ENCODE measurements at places on chromosomes 2 and 18.

DNA sequence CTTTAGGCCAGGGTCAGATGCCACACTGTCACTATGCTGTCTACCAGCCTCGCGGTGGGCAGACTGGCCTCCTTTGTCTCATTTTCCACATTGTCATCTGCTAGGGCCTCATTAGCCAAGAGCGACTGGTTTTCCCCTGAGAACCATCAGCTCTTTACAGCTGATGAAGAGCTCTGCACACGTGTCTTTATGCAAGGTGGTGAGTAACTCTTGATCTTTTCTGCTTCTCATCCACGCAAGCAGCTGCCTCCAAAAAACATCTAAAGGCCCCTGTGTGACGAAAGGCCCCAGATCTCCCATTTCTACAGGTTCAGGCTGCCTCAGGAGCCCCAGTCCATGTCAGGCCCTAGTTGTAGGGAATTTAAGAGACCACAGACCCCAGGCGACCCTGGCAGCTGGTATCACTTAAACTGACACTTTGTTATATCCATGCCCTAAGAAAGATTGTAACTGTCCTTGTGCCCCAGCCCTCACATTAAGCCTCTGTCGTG, 52.9 kb downstream of the DPYSL5 start:
- no peak overlapping the region for H3K27ac ChIP-seq
- no peak overlapping the region for H3K4me3 ChIP-seq
- peaks cover 5% of the 10 kb centered on the region for H3K27me3 ChIP-seq
- DNase-seq = no peak
- no peaks in the 10 kb centered on the region for H3K4me1 ChIP-seq

GRCh38 chr2:200356321-200356720, 49.8 kb downstream of the SPATS2L start:
- H3K27ac ChIP-seq = no peak overlapping the region
- no peaks in the 10 kb centered on the region for H3K4me1 ChIP-seq
- no peak overlapping the region for H3K4me3 ChIP-seq
- no peaks in the 10 kb centered on the region for H3K27me3 ChIP-seq
- DNase-seq = no peak
- no peaks in the 10 kb centered on the region for H3K36me3 ChIP-seq

- H3K36me3 ChIP-seq = no peaks in the 10 kb centered on the region
- H3K4me3 ChIP-seq = no peak overlapping the region
- H3K4me1 ChIP-seq = no peaks in the 10 kb centered on the region
- no peak for DNase-seq
- H3K27me3 ChIP-seq = no peaks in the 10 kb centered on the region
Observed at GRCh38 chr2:80008596-80008995, 296.0 kb downstream of the LRRTM1 start.

DNA sequence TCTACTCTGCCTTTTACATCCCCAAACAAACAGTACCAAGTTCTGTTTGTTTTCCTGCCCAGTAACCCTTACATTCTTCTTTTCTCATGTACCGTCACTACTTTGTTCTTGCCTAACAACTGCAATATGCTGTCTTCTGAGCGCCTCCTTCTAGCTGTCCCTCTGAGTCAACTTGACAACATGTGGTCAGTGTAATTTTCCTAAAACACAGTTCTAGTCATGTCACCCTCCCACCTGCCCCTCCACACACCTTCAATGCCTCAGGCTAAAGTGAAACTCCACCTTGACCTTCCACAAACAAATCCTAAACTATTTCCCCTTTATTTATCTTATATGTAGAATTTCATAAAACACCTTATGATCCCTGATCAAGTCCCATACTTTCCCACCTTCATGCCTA, 124.6 kb upstream of the CD302 start:
- H3K36me3 ChIP-seq = no peaks in the 10 kb centered on the region
- no peak for DNase-seq
- no peak overlapping the region for H3K27ac ChIP-seq
- H3K27me3 ChIP-seq = no peaks in the 10 kb centered on the region
- no peaks in the 10 kb centered on the region for H3K4me1 ChIP-seq
- no peak overlapping the region for H3K4me3 ChIP-seq

DNA sequence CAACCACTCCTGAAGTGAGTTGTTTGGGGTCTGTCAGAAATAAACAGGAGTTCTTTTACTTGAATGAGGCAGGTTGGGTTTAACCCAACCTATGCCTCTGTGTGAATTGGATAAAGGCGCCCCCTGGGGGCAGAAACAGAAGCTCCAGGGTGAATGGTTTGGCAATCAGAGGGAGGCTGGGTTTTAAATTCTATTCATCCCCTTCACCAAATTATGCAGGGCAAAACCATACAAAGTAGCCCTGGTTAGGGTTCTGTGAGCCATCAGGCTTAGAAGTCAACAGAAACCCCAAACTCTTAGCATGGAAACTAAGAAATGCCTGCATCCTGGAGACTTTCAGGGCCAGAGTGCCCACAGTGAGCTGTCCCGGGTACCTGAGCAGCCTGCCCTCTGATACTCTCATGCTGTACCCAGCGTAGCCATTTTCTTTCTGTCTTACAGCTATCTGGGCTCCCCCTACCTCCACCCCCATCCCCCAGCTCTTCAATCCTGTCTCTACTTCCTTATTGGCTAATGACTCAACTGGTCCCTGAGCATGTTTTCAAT, 241.5 kb downstream of the ICOS start:
- no peaks in the 10 kb centered on the region for H3K4me1 ChIP-seq
- H3K4me3 ChIP-seq = no peak overlapping the region
- DNase-seq = peak; percentile 62
- no peaks in the 10 kb centered on the region for H3K36me3 ChIP-seq
- H3K27me3 ChIP-seq = no peaks in the 10 kb centered on the region

GRCh38 chr2:143801561-143801960, 672.3 kb downstream of the ARHGAP15 start:
- no peak for DNase-seq
- H3K27me3 ChIP-seq = no peaks in the 10 kb centered on the region
- H3K27ac ChIP-seq = no peak overlapping the region
- H3K4me3 ChIP-seq = no peak overlapping the region

DNA sequence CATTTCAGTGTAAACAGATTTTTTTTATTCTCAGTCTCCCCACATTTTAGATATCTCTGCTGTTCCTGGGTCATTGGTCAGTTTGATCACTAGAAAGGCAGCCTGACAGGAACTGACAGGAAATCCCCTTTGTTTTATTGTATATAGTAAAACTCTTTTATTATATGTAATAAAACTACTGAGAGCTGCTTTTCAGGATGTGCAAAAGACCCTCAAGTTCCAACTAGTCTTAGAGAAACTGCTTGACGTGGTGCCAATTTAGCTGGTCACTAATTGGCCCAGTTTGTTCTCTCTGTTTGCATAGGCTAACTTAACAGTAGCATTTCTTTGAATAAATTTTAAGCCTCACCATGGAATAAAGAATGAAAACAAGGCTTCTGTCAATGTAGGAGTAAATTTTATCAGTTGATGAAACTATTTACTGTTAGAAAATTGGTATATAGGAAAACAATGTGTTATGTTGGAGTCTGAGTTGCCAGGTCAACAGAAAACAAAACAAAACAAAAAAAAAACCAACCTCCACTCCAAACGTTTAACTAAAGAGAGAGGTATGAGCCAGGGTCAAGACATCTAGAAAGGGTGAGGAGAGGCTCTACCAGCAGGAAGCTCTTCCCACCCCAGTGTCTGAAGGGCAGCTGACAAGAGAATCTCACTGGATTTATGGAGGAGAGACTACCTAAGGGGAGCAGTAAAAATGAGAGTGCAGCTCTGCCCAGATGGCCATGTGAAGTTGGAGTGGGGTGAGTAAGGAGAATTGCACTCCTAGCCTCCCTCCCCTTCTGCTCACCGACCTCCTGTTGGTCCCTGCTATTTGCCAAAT, 184.6 kb downstream of the ST6GAL2 start:
- H3K27me3 ChIP-seq = no peaks in the 10 kb centered on the region
- no peak overlapping the region for H3K27ac ChIP-seq
- H3K4me3 ChIP-seq = no peak overlapping the region

DNA sequence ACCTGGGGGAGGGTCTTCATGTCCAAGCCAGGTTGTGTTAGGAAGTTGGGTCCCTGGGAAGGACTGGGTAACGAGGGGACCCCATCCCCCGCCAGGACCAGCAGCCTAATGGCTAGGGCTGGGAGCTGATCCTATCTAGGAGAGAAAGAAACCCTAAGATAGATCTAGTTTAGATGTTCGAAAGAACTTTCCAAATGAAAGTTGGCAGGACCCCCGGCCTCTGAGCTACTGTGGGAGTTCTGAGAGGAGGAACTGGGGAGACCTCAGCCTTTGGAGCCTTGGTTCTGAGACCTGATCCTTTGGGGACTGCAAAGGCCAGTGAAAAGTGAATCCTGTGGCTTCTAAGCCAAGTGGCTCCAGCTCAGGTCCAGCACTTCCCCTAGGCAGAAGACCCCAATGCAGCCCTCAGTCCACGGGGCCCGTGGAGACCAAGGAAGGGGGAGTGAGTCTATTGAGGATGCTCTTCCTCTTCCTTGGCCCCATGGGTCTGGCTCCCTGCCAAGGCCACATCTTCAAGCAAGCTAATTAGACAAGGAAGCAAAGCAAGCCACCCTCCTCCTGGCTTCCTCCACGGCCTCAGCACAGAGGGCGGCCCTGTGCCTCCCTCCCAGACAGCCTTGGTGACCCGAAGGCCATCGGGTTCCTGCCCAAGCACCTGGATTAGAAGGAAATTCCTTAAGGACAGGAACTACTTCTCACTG, 23.5 kb downstream of the CCT7 start:
- no peak overlapping the region for H3K27ac ChIP-seq
- no peaks in the 10 kb centered on the region for H3K27me3 ChIP-seq
- H3K4me1 ChIP-seq = peaks cover 8% of the 10 kb centered on the region
- DNase-seq = no peak
- no peak overlapping the region for H3K4me3 ChIP-seq
- peaks cover 7% of the 10 kb centered on the region for H3K36me3 ChIP-seq

DNA sequence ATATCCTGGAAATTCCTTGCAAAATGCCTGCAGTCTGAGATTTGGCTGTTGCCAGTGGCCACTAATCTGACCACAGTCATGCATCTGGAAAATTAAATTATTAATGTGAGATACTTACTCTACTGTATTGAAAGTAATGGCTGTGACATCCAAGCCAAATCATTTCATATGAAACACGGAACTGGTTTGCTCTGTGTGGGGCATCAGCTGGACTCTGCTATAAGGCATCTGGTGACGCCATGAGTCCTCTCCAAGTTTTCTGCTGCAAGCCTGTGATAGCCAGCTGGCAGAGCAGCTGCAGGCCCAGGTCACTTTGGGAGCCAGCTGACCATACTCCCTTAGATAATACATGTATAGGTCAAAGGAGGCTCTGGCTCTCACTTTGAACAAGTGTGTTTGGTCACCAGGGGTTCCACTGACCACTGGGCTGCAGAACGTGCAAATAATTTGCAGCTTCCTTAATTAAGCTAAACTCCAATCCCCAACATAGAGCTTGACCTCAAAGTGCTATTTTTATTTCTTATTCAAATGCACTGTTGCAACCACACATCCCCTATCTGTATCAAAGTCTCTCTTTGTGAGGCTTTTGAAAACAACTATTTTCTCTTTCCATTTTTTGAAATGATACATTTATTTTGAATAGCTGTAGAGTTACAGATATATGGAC, 152.9 kb downstream of the NCKAP5 start:
- H3K27ac ChIP-seq = no peak overlapping the region
- H3K4me1 ChIP-seq = no peaks in the 10 kb centered on the region
- no peak for DNase-seq
- H3K4me3 ChIP-seq = no peak overlapping the region
- no peaks in the 10 kb centered on the region for H3K27me3 ChIP-seq

DNA sequence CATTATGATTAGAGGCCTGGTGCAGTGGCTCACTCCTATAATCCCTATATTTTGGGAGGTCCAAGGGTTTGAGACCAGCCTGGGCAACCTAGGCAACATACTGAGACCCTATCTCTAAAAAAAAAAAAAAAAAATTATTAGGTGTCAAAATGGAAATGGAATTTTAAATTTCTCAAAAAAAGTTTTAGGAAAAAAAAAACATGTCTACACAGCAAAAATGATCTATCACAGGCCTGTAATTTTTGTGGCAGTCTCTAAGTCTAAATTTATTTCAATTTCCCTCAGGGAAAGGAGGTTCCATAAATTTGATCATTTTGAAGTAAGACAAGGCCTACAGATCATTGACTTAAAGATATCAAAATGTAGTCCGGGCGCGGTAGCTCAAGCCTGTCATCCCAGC, 16.3 kb downstream of the MRPL44 start:
- no peaks in the 10 kb centered on the region for H3K36me3 ChIP-seq
- no peak for DNase-seq
- peaks cover 6% of the 10 kb centered on the region for H3K4me1 ChIP-seq

DNA sequence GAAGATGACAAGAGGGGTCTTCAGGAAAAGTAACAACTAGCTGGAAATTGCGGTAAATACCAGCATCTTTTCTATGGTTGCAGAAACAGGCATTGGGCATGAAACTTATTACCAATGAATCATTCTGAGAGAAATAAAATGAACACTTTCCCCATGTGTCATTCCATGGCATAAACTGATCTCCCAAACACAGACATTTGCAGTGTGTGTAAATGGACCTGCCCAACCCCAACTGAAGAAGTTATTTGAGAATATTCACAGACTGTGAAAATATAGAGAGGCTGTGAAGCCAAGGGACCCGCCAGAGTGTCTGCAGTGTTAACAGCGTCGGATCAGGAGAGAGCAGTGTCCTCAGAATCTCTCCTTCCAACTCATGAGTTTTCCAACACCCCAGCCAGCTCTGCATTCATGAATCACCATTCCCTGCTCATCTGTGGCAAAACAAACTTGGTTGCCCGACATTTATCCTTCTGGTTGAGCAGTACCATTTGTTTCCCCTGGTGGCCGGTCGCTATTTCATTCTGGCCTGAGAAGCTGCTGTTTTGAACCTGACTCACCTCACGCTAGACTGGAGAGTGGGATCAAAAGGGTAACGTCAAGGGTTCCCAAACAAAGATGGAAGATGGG, 238.4 kb downstream of the PID1 start:
- H3K27me3 ChIP-seq = no peaks in the 10 kb centered on the region

DNA sequence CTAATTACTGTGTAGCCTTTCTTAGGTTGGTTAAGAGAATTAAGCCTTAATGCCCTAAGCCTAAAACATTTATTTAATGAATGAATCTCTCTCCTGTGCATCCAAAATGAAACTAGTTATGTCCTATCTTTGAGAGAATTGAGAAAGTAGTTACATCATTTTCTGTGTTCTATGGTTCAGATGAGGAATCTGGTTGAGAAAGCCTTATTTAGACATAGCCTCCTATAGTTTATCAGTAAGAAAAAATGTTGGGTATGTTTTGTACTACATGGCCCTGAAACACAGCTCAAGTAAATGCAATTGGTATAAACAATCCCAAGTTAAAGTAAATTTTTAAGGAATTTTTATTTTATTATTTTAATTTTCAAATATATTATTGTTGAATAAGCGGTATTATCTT, 25.9 kb upstream of the RAMP1 start:
- DNase-seq = no peak
- H3K4me3 ChIP-seq = no peak overlapping the region
- no peak overlapping the region for H3K27ac ChIP-seq
- H3K27me3 ChIP-seq = no peaks in the 10 kb centered on the region
- no peaks in the 10 kb centered on the region for H3K4me1 ChIP-seq

- DNase-seq = no peak
- no peaks in the 10 kb centered on the region for H3K4me1 ChIP-seq
- H3K27ac ChIP-seq = no peak overlapping the region
- no peaks in the 10 kb centered on the region for H3K27me3 ChIP-seq
- no peak overlapping the region for H3K4me3 ChIP-seq
Observed at GRCh38 chr2:6071519-6071918, 379.3 kb downstream of the SOX11 start.

- no peak for DNase-seq
- H3K4me3 ChIP-seq = no peak overlapping the region
- H3K27ac ChIP-seq = peak overlapping the region; percentile 12
- peaks cover 81% of the 10 kb centered on the region for H3K4me1 ChIP-seq
- no peaks in the 10 kb centered on the region for H3K27me3 ChIP-seq
- no peaks in the 10 kb centered on the region for H3K36me3 ChIP-seq
Observed at GRCh38 chr18:3265564-3266033, 3.7 kb downstream of the MYL12B start.

Measured in CD4-positive, alpha-beta memory T cell (primary cell).